Stimulated activated CD4-positive, alpha-beta T cell treated with anti-CD3 and anti-CD28 coated beads, Interleukin-12 subunit alpha, Interleukin-12 subunit beta, amount 100 ng/mL, for 48 hours (primary cell): ENCODE measurements at places on chromosomes 3 and 15.

DNA sequence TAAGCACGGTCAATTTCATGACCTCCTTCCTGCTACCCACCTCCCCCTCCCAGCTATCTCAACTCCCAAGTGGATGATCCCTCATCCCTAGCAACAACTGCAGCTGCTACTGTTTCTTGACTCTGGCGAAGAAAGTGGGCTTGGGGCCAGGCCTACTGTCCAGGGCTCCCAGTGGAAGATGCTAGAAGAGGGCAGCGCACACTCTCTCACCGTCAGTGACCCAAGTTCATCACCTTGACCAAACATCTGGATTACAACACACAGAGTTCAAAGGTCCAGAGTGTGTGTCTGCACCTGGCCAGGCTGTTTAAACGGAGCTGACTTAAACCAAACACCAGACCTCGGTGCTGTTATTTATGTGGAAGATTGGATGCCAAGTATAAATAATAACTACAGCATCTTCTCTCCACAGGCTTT is 385.6 kb downstream of the SHQ1 start:
- DNase-seq, result no peak

- DNase-seq, result no peak
Measured at GRCh38 chr15:66169023-66169422, 84.5 kb downstream of the MEGF11 start.

GRCh38 chr3:56494679-56495322 is 26.5 kb upstream of the ERC2 start:
- DNase-seq, result peak; percentile 49

- DNase-seq, result no peak
Measured at GRCh38 chr3:63296249-63296648, 18.1 kb downstream of the SYNPR start.

DNA sequence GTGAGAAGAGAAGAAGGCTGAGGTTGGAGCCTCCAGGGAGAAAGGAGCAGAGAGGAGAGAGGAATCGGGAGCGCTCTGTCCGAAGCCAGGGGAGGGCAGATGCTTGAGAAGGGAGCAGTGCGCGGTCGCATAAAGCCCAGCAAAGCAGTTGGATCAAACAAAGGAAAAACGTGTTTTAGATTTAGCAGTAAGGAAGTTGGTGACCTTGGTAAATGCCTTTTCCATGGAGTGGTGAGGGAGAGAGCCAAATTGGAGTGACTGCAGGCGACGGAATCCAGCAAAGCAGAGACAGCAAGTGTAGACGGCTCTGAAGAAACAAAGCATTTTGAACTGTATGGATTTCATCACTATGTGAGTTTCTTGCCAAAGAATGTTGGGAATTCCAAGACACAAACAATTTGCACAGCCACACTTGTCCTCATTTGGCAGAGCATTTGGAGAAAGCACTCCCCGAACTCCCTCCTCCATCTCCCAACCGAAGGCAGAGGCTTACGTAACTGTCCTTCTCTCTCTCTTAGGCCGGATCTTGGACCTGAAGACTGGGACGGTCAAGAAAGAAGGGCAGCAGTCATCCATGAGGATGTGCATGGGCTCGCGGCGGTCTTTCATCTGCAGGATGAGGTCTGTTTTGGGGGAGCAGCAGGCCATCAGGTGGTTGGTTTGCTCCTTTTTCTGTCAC is 103.6 kb downstream of the ARNT2 start:
- DNase-seq, result no peak

- no peak for DNase-seq
Measured at GRCh38 chr15:75713338-75713895, 769 bp upstream of the CSPG4 start.

DNA sequence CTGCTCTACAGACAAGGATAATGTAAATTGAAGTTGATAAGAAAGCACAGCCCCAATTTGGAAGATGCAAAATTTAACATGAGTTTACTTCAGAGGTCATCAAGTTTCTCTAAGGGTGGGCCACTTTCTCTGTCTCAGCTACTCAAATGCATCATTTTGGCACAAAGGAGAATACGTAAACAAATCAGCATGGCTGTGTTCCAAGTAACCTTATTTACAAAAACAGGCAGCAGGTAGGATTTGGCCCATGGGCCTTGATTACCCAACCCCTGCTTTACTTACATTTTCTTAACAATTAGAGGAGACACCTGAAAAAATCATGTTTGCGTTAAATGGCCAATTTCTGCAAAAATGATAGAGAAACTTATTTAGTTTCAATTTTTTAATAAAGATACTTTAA is 181.7 kb downstream of the GBE1 start:
- DNase-seq, result no peak

GRCh38 chr3:32399030-32399620 is 7.5 kb downstream of the CMTM7 start:
- no peak for DNase-seq

GRCh38 chr3:112763258-112763657 is 83.4 kb downstream of the CD200R1L start:
- no peak for DNase-seq

DNA sequence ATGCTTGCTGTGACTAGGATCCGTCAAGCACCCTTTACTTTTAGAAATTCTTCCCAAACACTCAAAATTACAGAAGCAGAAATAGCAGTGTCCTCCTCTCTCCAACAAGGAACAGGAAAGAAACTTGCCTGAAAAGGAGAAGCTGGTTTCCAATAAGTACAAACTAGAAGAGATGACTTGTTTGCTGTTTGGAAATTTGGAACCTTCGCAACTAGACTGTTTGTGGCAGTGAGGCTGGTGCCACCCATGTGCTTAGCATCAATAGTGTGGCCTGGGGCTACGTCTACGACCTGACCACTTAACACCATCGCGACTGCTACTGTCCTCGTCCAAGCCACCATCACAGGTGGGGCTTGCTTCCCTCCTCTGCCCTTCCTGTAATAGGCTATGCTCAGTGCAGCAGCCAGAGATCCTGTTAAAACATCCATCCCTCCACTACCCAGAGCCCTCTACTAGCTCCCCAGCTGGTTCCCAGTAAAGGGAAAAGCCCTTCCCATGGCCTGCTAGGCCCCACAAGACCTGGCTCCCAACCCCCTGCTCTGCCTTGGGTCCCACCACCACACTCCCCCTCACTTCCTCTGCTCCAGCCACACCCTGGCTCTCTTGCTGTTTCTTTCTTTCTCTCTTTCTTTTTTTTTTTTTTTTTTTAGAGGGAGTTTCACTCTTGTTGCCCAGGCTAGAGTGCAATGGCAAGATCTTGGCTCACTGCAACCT is 52.6 kb upstream of the CCR2 start:
- DNase-seq, result no peak

DNA sequence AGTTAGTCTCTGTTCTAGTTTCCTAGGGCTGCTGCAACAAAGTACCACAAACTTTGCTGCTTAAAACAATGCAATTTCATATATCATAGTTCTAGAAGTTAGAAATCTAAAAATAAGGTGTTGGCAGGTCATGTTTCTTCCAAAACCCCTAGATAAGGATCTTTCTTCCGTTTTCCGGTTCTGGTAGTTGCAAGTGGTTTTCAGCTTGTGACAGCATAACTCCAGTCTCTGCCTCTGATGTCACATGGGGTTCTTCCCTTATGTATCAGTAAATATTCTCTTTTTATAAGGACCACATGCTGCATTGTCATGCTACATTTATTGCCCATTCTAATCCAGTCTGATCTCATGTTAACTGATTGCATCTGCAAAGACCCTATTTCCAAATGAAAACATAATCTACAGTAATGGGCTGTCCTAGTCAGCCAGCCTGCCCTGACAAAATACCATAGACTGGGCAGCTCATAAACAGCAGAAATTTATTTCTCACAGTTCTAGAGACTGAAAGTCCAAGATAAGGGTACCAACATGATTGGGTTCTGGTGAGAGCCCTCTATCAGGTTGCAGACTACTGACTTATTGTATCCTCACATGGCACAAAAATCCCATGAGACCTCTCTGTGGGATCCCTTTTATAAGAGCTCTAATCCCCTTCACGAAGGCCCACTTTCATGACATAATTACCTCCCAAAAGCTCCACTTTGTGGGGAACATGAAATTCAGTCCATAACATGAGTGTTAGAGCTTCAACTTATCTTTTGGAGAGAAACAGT is 642.0 kb upstream of the NAALADL2 start:
- no peak for DNase-seq

GRCh38 chr3:149401212-149401925 is 23.9 kb upstream of the TM4SF1 start:
- DNase-seq, result no peak

DNA sequence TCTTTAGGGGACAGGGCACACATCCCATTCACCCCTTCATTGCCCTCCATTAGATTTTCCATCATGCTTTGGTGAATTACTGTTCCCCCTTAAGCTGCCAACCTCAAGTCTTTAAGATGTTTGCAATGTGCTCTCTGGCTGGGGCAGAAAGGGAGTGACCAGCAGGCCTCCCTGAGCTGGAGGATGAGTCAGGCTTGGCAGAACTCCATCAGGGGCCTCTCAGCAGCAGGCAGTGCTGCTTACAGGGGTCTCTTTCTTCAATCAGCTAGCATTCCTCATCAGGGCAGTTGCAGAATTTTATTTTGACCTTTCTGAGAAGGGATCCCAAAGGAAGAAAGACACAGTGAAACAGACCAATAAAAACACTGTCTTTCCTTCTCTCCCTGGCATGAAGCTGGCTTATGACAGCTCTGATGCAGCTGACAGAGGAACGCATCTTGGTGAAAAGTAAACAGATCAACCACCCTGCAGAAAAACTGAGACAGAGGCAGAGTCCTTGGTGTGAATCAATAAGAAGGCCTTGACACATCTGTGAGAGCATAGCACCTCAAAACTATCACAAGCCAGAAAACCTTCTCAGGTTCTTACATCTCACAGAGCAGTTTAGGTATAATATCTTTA is 88.7 kb upstream of the MRPL3 start:
- DNase-seq, result no peak

- DNase-seq, result peak; percentile 61
Measured at GRCh38 chr15:83559310-83559966, 94.5 kb upstream of the ADAMTSL3 start.
